ENCODE measurements at places on chromosomes 12 and 14.

DNA sequence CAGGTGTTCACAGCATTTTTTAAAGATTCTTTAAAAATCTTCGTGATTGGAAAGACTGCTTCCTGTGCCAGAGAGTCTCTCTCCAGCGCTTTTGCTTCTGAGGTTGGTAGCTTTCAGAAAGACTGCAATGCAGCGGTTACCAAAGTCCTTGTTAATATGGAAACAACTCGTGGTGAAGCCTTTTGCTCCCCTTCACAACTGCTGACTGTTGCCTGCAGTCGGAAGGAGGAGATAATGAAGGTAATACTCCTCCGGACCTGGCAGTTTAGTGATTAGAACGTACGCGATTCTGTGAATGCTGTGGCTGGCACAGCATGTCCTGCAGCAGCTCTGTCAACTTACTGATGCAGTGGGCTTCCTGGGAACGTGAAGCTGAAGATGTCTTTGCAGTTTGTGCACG is 50.9 kb downstream of the TRAF3 start:
- no peak for DNase-seq

DNA sequence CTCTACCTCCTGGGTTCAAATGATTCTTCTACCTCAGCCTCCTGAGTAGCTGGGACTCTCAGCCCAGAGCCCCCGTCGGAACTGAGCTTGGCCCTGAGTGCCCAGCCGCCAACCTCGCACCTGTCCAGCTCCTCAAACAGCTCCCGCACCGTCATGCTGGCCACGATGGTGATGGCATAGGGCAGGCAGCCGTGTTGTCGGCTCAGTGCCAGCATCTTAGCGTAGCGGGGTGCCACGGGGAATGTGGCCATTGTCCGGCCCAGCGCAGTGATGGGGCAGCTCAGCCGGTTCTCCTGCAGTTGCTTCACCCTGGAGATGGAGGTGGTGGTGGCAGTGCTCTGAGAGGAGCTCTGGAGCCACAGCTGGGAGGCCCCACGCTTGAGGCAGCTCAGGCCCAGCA is 32.4 kb downstream of the DHX37 start:
- no peak for DNase-seq

GRCh38 chr14:73283608-73284379 is 46.5 kb downstream of the PAPLN start:
- DNase-seq = no peak

DNA sequence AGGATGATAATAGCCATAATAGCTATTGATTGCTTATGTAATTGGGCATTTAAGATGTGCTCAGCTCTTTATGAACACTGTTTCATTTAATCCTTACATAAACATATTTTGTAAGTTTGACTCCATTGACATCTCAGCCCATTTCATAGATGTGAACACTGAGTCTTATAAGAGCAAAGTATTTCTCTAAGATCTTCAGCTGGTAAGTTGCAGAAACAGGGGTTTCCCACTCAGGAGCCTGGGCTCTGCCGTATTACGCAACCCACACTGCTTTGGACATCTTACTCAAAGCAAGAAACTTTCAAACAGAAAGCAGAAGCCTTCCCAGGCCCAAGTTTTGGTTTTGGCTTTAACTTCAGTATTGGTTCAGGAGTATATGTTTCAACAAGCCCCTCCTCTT is 705.1 kb downstream of the MED13L start:
- DNase-seq = no peak

GRCh38 chr12:93734784-93735183 is 57.6 kb downstream of the CRADD start:
- no peak for DNase-seq

DNA sequence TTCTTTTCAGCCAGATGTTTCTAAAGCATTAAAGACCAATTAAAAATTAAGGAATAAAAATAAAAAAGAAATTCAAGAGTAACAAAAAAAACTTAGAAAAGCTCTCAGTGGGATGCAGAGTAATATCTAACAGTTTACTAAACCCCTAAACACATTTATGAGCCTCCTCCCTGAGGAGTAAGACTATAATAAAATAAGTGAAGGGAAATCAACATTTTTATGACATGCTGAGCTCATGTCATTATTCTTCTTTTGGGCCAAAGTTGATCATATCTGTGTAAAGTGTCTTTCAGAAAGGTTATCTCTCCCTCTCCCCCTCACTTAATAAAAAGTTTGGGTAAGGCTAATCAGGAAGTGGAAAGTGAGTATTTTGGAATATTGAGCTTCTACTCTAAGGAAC is 122.1 kb downstream of the MYRFL start:
- DNase-seq = no peak

- DNase-seq = no peak
Measured at GRCh38 chr12:69732088-69732487, 6.6 kb upstream of the RAB3IP start.

DNA sequence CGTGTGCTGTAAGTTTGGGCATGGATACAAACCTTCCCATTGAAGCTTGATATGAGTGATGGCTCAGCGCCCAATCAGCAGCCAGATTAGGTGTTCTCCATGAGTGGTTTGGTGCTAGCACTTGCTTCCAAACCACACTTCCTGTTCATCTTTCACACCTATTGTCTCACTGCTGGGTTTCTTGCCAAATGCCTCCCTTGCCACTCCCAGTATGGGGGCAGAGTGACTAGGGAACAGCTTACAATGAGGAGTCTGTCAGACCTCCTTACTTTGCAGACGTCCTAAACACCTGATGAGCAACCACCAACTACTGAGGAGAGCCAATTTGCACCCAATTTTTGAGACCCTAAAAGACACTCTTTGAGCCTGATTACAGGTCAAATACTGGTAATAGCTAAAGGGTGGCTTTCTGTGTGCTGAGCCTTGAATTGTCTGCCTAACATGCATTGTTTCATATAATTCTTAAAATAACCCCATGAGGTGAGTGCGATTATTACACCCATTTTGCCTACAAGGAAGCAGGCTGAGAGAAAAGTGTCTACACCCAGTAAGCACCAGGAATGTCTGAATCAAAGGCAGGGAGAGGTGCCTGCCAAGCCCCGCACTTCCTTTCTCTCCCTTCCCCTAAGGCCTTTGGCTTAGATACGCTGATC is 48.4 kb upstream of the FOS start:
- DNase-seq = no peak

DNA sequence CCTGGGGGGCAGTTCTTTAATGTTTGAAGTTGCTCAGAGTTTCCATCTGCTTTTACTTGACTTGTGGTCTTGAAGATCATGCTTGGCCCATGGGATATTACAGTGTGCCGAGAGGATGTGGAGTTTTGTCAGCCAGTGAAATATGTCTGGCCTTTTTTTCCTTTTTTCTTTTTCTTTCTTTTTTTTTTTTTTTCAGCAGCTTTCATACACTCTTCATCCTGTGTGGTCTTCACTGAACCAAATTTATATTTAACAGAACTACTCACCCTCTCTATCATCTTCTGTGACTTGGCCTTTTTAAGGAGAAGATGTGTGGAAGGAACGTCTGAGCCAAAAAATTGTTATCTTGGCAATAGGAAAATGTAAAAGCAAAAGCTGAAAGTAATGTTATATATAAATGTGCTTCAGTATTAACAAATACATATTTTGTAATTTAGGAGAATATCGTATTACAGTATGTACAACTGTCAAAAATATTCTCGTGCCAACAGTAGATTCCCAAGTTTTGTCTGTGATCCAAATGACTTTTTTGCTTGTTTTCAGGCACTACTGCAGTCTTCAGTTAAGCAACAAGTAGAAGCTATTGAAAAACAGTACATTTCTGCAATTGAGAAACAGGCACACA is 200.6 kb downstream of the CCDC91 start:
- no peak for DNase-seq

DNA sequence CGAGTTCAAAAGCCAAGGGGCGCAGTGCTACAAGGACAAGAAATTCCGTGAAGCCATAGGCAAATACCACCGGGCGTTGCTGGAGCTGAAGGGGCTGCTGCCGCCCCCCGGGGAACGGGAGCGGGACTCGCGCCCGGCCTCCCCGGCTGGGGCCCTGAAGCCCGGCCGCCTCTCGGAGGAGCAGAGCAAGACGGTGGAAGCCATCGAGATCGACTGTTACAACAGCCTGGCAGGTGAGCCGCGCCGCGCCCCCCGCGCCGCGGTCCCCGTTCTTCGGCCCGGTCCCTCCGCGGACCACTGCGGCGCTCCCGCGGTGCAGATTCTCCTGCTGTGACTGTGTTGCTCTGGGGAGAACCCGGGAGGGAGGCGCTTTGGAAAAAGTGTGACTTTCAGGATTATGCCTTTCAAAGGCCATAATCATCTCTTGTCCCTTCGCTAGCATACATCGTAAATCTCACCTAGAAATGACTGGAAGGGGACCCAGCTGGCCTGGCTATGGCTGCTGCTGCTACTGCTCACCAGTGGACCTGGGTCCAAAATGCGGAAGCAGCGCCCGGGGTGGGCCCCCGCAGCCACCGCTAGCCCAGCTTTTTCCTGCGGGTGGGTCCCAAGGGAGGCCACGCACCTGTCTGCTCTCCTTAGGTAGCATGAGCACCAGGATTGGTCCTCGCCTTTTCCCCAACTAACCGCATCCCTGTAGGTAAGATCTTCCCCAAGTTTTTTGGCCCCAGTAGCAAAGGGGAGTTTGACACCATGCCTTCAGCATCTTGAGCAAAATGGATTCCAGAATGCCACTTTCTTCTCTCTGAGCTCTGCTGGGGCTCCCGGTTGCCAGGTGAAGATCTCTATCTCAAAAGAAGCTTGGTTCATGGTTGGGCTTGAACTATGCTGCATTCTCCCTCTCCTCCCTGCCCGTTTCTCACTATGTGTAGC is 853 bp downstream of the TTC9 start:
- no peak for DNase-seq

- no peak for DNase-seq
Measured at GRCh38 chr12:67988601-67989021, 636 bp upstream of the IFNG-AS1 start.

Measured in nucleus accumbens (tissue), 56 donors.